Kidney capillary endothelial cell (primary cell): ENCODE measurements at places on chromosomes 2 and 18.

DNA sequence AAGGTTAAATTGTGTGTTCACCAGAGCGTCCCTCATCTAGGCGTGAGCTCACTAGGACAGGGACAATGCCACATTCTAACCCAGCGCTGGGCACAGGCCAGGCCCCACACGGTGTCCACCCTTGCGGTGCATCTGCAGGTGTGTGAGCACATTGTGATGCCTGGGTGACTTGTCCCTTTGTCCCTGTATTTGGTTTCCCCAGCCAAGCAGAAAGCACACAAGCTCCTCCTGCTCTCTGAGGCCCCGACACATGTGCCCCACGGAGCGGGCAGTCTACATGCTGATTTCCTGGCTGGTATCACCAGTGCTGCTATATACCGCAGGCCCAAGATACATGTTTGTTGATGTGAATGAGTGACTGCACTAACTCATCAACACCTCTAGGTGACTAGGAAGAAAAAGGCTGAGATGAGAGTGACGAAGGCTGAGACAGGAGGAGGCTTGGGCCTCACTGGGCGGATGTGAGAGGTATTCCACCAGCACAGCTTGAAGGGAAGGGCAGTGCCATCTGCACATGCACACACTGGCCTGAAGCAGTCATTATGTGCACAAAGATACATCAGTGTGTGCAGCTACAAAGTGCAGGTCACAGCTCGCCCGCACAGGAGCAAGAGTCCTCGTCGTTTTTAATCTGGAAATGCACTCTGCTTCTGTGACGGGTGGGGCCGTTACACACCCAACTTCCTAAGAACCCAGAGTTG lies 205.9 kb downstream of the EIPR1 start:
- DNase-seq = no peak

DNA sequence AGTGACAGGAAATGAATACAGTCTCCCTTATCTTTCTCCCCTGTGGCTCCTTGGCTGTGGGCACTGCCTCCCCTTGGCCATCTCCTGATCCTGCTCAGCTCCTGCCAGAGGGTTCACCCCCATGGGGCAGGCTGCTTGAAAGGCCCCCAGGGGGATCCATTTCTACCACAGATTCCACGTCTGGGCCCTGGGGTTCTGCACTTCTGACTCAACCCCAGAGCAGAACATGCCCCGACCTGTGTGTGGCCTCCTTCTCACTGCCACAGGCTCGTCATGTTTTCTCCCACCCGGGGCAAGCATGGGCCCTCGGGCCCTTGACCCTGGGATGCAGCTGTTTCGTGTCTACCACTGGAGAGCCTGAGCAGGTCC lies 122.2 kb downstream of the ACKR3 start:
- DNase-seq = no peak

- DNase-seq = no peak
Observed at GRCh38 chr18:35409911-35410310, 32.8 kb upstream of the ZNF396 start.

DNA sequence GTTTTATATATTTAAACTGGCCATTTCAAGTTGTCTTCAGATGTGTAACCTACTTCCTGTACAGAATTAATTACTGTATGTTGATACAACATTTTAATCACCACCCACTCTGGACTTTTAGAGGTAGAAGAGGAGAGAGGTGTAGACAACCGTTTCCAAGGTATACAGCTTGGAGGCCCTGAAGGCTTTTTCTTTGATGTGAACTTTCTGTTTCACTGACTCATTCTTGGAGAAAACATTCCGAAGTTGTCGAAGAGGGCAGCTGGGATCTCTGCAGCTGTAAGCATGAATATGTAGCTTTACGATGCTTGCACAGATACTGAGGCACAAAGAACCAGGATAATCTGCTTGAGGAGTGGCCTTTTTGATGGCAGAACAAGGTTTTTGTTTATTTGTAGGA lies 137.0 kb downstream of the NCKAP5 start:
- DNase-seq = no peak

- DNase-seq = no peak
Observed at GRCh38 chr2:75523313-75524275, 37.1 kb downstream of the EVA1A start.

DNA sequence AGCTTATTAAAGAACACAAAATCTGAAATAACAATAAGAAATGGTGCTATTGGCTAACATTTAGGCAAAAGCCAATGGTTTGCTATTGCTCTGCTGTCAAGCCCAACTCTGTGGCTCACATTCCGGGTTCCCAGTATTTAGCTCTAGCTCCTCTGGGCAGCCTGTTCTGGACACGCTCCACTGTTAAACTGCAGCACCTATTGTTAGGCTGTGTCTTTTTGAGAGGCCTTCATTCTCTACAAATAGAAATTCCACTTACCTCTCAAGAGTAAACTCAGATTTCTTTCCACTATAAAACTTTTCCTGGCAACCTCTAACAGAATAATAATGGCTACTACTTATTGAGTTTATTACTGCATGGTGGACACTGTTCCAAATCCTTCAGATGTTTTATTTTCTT lies 3.7 kb upstream of the KLHL14 start:
- no peak for DNase-seq

GRCh38 chr2:116719836-116720235 lies 1094.7 kb upstream of the DDX18 start:
- DNase-seq = no peak

DNA sequence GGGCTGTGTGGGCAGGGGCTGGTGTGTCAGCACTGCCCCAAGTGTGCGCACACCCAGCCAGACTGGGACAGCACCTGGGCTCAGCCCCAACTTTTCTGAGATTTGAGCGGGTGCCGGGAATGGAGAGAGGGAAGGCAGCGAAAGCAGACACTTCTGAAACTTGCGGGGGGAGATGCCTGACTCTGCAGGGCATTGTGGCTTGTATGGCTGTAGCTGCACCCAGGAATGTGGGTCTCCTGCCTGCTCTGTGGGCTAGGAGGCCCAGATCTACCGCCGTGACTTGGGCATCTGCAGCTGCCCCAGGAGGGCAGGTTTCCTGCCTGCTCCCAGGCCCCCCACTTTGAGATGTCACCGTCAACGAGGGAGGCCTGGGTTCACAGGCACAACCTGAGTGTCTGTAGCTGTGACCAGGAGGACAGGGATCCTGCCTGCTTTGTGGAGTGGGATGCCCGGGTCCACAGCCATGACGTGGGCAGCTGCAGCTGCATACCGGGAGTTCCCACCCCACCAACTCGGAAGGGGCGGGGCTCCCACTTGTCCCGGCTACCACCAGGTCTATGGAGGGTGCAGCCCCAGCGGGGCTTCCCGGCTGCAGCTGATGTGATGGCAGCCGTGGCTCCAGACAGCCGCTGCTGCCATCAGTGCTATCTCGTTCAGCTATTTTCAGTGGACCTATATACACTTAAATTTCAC lies 95.3 kb downstream of the DOK6 start:
- no peak for DNase-seq

DNA sequence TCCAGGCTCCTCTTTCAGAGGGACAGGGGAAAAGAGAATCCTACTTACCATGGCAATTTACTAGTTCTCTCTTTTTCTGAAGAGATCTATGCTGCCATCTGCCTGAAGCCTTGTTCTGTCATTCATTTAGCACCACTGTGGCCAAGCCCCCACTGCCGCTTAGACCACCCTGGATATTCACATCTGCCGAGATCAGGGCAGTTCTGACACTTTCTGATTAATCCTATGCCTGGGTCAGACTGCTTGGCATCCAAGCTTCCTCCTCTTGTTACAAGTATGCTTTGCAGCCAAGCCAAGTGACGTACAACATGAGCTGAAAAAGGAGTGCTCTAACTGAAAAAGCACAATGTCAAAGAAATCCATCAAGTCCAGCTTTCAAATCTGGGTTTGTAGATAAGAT lies 332.6 kb downstream of the SUCLG1 start:
- no peak for DNase-seq

DNA sequence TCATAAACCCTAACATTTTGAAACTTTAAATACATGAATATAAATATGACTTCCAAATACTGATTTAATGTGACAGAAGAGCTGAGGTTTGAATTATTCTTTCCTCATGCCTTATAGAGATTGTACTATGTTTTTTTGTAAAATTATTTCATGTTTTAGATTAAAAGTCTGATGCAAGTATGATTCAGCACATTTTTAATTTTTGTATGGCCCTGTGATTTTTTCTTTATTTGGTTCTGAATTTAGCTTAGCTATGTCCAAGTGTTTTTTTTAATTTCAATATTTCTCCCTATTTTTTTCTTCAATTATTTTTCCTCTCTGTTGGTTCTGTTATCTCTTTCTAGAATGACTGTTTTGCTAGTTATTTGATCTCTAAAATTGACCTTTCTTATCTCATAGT lies 552.1 kb downstream of the XIRP2 start:
- no peak for DNase-seq

GRCh38 chr2:142629193-142629592 lies 248.3 kb upstream of the KYNU start:
- no peak for DNase-seq

GRCh38 chr18:59512025-59512755 lies 153.1 kb upstream of the LMAN1 start:
- no peak for DNase-seq

GRCh38 chr18:60549338-60549960 lies 176.9 kb upstream of the MC4R start:
- DNase-seq = peak; percentile 63
